ENCODE measurements at places on chromosomes 2 and 18.

- no peak for DNase-seq
Measured at GRCh38 chr2:1708476-1709334, 35.6 kb downstream of the PXDN start.

- DNase-seq = no peak
Measured at GRCh38 chr18:29531746-29532145, 1354.8 kb upstream of the CDH2 start.

DNA sequence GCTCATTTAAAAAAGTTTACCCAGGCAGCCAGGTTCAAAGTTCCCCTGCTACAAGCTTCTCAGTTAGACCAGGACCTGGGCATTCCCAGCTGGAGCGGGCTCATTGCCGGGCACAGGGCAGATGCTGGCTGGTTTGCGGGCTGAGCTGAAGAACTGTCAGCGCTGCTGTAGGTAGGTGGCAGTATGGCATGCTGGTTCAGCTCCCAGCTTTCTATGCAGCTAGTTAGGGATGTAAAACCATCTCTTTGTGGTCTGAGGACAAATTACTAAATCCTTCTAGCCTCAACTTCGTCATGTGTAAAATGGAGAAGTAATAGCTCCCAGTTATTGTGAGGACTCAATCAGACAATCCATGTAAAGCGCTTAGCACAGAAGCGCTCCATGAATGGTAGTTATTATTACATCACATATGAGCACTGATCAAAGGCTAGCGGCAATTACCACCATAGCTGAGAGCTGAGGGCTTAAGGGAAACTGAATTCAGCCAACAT is 2.4 kb upstream of the LDLRAD4 start:
- peak; percentile 27 for DNase-seq

DNA sequence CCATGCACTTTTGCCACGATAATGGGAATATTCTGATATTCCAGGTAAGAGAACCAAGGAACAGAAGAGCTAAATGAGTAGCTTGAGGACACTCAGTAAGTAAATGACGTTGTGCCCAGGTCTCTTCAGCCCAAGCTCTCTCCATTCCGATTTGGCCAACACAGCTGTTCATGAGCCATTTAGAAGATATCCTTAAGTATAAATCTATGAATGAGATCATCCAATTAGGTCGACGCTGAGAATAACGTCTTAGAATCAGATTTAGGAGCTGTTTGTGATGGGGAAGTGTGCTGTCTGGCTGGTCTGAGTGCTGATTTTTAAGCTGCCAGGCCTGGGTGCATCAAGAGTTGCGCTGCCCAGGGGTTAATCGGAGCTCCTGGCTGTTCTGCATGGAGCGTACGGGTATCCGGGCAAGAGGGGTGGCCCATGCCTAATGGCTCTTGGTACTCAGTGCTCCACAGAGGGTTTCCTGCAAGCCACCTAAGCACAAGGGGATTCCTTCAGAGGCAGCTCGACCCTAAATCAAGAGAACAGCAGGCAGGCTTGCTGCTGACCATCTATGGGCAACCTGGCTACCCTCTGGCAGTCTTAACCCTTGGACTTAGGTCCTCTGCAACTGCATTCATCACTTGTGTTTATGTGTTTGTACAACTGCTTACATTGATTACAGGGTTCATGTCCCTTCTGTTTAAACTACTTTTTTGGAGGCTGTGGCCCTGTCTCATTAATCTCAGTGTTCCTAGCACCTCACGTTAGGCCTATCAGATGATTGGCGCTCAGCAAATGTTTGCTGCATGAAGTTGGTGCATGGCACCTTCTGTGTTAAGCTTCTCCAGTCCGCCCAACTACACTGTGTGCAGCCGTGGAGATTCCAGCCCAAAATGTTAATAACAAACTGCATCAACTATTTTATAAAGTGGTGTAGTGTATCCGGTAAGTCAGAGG is 31.9 kb downstream of the SOX11 start:
- no peak for DNase-seq

- DNase-seq = no peak
Measured at GRCh38 chr18:50578651-50579050, 18.8 kb downstream of the MAPK4 start.

GRCh38 chr2:143720095-143720664 is 591.0 kb downstream of the ARHGAP15 start:
- no peak for DNase-seq

- DNase-seq = no peak
Measured at GRCh38 chr2:194619366-194619765, 1037.7 kb upstream of the SLC39A10 start.

- no peak for DNase-seq
Measured at GRCh38 chr2:226031647-226032501, 632.4 kb downstream of the NYAP2 start.

DNA sequence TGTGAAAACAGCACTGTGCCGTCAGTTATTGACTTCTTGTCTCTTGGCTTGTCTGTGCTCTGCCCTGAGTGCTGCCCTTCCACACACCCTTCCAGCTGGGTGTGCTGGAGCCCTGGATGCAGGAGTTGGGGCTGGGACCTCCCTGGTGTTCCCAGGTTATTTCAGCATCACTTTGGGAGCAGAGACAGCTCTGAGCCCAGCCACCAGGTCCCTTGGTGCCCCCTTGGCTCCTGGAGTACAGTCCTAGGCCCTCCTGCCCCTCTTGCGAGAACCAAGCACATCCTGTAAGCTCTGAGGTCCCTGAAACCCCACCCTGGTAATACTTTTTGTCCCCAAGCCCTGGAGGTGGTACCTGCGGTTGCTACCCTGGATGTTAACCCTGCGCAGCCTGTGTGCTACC is 24.3 kb downstream of the BOK start:
- DNase-seq = no peak

DNA sequence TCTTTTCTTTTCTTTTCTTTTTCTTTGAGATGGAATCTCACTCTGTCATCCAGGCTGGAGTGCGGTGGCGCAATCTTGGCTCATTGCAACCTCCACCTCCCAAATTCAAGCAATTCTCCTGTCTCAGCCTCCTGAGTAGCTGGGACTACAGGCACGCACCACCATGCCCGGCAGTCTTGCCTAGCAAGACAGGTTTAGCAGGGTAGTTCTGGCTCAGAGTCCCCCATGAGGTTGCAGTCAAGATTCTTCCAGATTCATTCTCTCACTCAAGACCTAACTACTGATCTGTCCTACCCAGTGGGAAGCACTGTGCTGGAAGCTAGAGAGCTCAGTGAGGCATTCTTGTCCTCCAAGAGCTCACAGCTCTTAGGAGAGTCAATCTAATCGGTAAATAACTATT is 17.6 kb upstream of the ZAP70 start:
- no peak for DNase-seq

DNA sequence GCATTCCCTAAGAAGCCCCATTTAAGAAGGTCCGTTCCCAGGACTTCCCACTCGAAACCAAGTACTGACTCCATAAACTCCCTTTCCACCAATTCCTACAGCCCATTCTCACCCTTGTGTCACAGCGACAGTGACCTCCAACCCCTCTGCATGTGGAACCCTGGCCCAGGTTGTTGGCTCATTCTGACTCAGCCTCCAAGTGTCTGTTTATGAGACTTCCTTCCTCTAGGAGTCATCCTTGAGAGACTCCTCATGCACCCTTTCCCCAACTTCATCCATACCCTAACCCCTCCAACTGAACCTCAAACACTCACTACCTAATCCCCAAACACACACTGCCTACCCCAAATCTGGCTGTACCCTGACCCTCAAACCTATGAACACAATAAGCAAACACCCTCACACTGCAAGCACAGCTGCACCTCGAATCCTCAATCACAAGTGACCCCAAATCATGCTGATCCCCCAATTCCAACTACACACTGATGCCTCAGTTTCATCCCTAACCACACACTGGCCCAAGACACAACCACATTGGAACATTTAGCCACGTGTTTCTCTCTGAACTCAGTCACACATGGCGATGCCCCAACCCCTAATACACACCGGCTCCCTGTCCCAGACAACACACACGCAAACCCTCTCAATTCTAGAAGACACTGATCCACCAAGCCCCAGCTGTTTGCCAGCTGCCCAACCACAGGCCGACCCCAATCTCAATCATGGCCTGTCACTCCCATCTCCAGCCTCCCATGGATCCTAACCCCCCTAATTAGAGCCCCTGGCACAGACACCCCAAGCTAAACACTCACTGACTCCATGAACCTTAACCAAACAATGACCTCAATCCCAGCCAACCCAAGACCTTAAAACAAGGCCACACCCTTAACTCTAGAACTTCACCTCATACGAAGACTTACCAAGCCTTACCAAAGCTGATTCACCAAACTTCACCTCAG is 219.6 kb downstream of the CYP26B1 start:
- no peak for DNase-seq

DNA sequence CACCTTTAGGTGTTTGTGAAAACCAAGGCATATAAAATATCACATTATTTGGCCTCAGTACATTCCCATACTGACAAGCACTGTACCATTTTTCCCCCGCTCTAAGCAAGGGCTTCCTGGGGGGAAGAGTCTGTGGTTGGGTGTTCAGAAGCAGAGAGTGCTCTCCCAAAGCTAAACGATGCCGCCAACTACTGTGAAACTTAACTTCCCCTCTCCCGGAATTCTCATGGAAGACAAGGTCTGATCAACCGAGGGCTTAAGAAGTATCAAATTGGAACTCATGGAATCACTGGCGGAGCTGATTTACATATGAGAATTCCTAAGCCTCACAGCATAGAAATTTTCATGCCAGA is 433 bp upstream of the MFF start:
- DNase-seq = no peak

DNA sequence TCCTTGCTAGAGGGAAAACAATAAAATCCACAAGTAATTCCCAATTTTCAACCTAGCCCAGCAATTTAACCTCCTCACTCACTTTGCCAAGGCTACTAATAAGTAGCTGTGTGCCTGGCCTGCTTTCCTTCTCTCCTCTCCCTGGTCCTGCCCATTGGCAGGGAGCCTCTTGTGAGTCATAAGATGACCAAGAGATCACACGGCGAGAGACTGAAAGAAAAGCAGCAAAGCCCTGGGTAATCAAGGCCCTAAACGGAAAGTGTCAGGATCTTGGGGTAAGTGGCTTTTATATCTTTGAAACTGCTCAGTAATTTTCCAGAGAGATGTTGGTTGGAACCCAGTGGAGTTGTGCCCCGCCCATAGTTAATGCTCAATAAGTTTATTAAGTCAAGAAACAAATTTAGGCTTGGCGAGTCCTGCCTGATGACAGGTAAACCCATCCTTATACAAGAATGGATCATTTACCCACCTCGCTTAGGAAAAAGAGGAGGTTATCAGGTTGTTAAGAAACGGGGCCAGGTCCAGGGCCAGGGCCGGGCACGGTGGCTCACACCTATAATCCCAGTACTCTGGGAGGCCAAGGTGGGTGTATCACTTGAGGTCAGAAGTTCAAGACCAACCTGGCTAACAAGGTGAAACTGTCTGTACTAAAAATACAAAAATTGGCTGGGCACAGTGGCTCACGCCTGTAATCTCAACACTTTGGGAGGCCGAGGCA is 10.0 kb upstream of the ADAM17 start:
- DNase-seq = no peak

DNA sequence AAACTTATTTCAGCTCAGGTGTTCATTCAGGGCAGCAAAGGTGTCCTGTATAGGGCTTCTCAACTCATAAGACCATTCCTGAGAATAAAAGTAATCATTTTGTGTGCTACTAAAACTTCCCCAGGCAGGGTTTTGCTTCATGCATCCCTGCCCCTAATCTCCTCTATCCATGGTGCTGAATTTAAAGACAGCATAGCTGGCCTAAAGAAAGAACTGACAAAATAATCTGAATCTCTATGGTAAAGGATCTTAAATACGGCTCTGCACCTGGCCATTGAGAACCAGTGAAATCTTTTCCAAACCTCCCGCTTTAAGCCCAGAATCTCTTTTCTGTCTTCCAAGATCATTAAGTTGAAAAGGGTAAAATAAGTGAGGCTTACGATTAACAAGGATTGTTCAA is 292.1 kb upstream of the KLHL29 start:
- DNase-seq = no peak

GRCh38 chr2:159199761-159200465 is 86.6 kb downstream of the WDSUB1 start:
- DNase-seq = no peak

- no peak for DNase-seq
Measured at GRCh38 chr2:223102040-223102400, 50.0 kb downstream of the KCNE4 start.

- DNase-seq = no peak
Measured at GRCh38 chr2:172348555-172349288, 78.7 kb upstream of the ITGA6 start.

GRCh38 chr2:1521191-1521877 is 108.1 kb downstream of the TPO start:
- no peak for DNase-seq

GRCh38 chr2:82837588-82838304 is 1621.3 kb downstream of the SUCLG1 start:
- no peak for DNase-seq

DNA sequence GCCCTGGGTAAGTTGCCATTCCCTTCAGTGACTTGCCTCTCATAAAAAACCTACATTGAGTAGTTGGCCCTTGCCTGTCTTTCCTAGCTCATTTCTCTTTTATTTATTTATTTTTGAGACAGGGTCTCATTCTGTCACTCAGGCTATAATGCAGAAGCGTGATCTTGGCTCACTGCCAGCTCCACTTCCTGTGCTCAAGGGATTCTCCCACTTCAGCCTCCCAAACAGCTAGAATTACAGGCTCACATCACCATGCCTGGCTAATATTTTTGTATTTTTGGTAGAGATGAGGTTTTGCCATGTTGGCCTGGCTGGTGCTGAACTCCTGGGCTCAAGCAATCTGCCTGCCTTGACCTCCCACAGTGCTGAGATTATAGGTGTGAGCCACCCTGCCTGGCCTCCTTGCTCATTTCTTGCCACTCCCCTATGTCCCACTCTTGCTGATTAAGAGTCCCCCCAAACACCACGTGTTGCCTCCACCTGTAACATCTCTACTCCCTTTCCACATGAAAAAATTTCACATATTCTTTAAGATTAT is 12.6 kb downstream of the EVA1A start:
- DNase-seq = no peak

GRCh38 chr2:193693758-193694157 is 1499.0 kb upstream of the TMEFF2 start:
- no peak for DNase-seq

DNA sequence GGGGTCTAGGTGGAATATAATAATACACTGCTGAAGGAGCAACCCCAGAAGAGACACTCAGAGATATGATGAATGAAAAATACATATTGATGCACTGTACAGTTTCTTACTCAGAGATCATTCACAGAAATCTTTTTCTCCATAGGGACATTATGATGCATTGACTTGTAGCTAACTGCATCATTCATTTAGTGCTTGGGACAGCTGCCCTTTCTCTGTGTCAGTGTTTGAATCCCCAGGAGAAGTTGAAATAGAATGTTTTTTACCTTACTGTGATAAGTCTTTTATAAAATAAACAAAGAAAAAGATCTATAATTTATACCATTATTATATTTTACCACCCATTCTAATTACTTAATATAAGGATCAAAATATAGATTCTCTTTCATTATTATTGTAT is 91.7 kb upstream of the DSEL start:
- DNase-seq = no peak

DNA sequence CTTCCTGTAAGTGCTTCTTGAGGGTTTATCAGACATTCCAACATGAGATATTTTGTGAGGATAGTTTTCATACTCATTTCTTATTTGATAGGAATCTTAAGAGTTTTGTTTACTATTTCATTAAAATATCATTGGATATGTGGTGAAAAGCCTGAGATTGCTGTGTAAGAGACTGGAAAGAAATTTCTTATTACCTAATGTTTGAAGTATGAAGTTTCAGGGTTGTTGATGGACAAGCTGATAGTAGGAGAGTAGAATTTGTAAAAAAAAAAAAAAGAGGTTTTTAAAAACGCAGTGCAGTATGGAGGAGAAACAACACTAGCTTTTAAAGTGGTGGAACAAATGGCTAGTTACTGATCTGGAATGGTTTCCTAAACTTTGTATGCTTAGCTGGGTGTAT is 7.7 kb downstream of the EPB41L5 start:
- no peak for DNase-seq

GRCh38 chr2:149099298-149099697 is 60.8 kb downstream of the LYPD6B start:
- no peak for DNase-seq

All from LNCaP clone FGC (cell line).